Naive thymus-derived CD4-positive, alpha-beta T cell (primary cell): ENCODE measurements at places on chromosomes 3 and 15. TPM values are rescaled to one million over a fixed set of nuclear protein-coding genes. Genes with fewer than 3 reads are reported as not detected.

UACA gene
- 0.46 and 1.0 TPM in 2 replicates for total RNA-seq

LINGO1 gene
- not detected for total RNA-seq

GOLGA6B gene
- 0.27 TPM for total RNA-seq

DNA sequence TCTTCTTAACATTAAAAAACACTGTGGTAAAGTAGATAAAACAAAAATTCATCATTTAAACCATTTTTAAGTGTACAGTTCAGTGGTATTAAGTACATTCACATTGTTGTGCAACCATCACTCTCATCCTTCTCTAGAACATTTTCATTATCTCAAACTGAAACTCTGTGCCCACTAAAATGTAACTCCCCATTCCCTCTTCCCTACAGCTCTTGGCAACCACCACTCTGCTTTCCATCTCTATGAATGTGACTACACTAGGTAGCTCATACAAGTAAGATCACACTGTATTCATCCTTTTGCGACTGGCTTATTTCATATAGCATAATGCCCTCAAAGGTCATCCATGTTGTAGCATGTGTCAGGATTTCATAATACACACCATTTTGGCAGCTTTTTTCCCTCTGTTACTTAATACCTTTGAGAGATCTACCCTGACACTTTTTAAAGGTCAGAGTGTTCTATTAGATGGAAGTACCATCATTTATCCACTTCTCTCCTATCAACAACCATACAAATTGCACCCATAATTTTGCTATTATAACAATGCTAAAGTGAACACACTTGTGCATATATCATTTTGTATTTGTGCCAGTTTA lies 42.9 kb upstream of the FRMD4B start:
- H3K27ac ChIP-seq = no peak overlapping the region
- no peaks in the 10 kb centered on the region for H3K36me3 ChIP-seq
- no peak overlapping the region for H3K4me3 ChIP-seq
- no peaks in the 10 kb centered on the region for H3K27me3 ChIP-seq
- no peak for DNase-seq

- no peaks in the 10 kb centered on the region for H3K36me3 ChIP-seq
- peak; percentile 61 for DNase-seq
- H3K27me3 ChIP-seq = no peaks in the 10 kb centered on the region
Observed at GRCh38 chr3:31213869-31214486, 318.7 kb upstream of the STT3B start.
